CD4-positive, alpha-beta T cell (primary cell): ENCODE measurements at places on chromosomes 3 and 15.

DNA sequence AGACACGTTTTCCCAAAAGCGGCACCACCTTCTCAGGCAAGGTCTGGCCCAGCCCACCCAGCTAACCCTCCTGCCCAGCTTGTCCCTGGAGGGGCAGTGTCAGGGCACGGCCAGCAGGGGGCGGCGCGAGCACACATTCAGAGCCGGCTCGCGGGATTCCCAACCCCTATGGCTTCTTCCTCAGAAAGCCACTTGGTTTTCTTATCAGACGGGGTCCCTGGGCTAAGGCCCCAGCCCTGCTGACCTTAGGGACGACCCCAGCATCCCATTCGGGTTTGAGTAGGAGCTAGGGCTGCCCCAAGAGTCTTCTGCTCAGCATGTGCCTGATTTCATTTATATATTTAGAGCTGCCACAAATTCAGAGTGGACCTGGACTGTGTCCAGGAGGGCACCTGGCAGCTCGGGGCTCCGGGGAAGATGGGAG lies 14.5 kb downstream of the RLBP1 start:
- DNase-seq = peak; percentile 76

- DNase-seq = no peak
Measured at GRCh38 chr15:70002897-70003296, 94.8 kb downstream of the TLE3 start.

DNA sequence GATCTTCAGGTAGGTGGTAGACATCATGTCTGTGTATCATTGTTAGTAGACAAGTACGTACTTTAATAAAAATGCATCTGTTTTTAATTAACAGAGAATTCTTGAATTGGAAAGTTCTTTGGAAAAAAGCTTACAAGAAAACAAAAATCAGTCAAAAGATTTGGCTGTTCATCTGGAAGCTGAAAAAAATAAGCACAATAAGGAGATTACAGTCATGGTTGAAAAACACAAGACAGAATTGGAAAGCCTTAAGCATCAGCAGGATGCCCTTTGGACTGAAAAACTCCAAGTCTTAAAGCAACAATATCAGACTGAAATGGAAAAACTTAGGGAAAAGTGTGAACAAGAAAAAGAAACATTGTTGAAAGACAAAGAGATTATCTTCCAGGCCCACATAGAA lies 149.1 kb upstream of the LRRFIP2 start:
- DNase-seq = no peak

DNA sequence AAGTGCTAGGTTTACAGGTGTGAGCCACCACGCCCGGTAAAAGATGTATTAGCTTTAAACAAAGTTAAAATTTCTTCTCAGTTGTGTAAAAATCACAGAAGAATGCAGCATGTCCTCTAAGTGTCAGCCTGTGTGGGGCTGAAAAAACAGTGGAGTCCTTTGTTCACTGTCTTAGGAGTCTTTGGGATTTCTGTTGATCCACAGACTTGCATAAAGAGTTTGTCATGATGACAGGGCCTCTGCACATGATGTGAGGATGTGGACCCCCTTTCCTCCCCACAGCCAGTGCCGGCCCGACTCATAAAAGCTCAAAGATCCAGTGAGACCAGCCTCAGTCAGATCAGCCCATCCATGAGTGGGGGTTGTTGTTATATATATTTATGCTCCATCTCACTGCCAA lies 49.0 kb upstream of the GOLGA8J start:
- no peak for DNase-seq

GRCh38 chr3:70916375-70917055 lies 604.1 kb upstream of the MDFIC2 start:
- no peak for DNase-seq

- no peak for DNase-seq
Measured at GRCh38 chr3:10440684-10441083, 64.7 kb downstream of the ATP2B2 start.
